ENCODE measurements at places on chromosomes 1 and 21.

GRCh38 chr1:81314513-81315233 lies 486.1 kb upstream of the ADGRL2 start:
- DNase-seq: no peak

GRCh38 chr1:204885790-204886189 lies 15.1 kb downstream of the NFASC start:
- no peak for DNase-seq

- DNase-seq: no peak
These were observed 70.9 kb upstream of the ETS2 start for GRCh38 chr21:38734646-38735365.

DNA sequence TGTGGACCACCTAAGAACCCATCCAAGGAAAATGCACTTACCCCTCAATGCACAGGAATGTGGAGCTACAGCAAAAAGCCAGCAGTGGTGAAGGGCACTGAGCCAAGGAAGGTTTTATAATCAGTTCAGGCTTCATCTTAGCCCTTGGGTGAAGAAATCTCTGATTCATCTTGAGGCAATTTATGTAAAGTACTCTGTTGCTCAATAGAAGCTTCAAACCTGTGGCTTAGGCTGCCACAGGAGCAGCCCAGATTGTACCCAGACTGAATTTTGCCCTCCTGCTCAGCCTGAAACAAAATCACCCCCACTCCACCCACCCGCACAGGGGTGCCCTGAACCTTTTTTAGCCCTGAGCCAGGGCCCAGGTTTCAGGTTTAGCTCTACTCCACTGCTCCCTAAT lies at the start of gene S100A12:
Gene S100A12 (minus strand): TSS at position 111 of the 400 bp plus-strand sequence. CDS start 1,029 bp downstream, outside the sequence.
- no peak for DNase-seq

DNA sequence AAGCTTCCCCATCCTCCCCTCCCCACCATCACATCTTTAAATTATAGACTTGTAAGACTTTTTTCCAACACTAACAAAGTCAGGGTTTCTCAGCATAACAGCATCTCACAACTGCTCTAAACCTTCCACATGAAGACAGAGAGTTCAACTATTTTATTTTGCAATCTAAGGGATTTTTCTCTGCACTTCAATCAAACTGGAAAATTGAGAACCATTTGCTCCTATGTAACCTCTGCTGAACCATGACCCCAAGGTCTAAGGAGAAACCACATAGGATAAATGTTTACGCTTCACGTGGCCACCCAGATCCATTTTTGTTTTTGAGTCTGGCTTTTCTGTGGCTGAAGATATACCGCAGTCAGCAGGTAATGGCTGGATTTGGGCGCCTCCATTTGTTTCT lies 13.2 kb downstream of the ERRFI1 start:
- no peak for DNase-seq

DNA sequence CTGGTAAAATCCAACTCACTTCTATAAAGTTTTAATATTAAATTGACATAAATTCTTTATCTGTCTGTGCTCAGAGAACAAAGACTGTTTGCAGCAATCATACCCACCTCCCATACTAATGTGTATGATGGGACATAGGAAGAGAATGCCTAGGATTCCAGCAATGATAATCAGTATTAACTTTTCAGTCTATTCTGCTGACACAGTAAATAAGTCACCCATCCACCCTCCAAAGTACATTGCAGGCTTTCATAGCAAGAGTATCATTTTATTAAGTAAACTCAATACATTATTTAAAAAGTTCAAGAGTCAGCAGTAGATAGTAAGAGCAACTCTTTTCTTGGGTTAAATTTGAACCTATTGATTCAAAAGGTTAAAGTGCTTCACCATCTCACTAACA lies 8.8 kb downstream of the RBM34 start:
- DNase-seq: no peak

DNA sequence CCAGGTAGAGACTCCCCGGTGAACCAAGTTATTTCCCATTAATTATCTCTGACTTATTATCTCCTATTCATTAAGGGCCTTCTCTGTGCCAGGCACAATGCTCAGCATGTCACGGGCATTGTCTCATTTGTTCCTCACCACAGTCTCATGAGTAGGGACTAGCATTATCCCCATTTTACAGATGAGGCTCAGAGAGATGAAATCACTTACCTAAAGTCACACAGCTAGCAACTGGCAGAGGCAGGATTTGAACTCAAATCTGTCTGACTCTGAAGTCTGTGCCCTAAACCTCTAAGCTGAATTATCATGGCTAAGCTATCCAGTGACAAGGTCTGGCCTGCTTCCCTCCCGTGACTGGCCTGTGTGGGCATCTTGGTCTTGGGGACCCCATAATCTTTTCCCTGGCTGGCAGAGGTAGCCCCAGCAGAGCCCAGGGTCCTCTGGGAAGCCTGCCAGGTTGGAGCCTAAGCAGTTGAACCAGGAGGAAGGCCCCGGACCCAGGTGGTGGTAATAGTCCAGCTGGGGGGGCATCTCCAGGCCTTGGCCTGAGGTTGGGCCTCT lies 4.5 kb downstream of the MAP7D1 start:
- DNase-seq: no peak

- DNase-seq: no peak
These were observed 163.0 kb downstream of the SYT2 start for GRCh38 chr1:202547215-202547614.

GRCh38 chr21:46340998-46341397 lies 17.0 kb downstream of the PCNT start:
- DNase-seq: no peak

GRCh38 chr21:23837564-23837963 lies 1769.7 kb downstream of the MRPL39 start:
- no peak for DNase-seq

DNA sequence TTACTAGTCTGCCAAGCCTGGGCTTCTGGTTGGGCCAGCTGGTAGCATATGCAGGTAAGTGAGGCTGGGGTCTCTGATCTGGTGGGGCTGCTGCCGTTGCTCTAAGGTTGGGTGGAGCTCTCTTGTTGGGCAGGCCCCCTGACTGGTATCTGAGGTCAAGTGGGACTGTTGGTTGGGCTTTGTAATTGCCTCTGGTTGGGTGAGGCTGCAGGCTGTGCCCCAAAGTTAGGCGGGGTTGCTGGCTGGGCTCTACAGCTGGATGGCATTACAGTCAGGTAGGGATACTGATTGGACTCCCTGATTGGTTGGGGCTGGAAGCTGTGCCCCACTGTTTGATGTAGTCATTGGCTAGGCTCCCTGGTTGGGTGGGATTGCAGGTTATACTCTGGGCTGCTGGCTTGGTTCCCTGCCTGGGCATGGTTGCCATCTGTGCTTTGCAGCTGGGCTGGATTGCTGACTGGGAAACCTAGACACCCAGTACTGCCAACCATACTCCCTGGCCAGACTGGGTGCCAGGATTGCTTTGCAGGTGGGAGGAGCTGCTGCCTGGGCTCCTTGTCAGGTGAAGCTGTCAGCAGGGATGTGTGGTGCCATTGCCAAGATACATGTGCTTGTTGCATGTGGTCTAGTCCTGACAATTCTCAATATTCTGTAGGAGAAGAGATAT lies 130.5 kb downstream of the RABGAP1L start:
- DNase-seq: no peak

- DNase-seq: no peak
These were observed 110.8 kb downstream of the KCND3 start for GRCh38 chr1:111878649-111879048.

- no peak for DNase-seq
These were observed 359.8 kb downstream of the DUSP10 start for GRCh38 chr1:221381910-221382623.

DNA sequence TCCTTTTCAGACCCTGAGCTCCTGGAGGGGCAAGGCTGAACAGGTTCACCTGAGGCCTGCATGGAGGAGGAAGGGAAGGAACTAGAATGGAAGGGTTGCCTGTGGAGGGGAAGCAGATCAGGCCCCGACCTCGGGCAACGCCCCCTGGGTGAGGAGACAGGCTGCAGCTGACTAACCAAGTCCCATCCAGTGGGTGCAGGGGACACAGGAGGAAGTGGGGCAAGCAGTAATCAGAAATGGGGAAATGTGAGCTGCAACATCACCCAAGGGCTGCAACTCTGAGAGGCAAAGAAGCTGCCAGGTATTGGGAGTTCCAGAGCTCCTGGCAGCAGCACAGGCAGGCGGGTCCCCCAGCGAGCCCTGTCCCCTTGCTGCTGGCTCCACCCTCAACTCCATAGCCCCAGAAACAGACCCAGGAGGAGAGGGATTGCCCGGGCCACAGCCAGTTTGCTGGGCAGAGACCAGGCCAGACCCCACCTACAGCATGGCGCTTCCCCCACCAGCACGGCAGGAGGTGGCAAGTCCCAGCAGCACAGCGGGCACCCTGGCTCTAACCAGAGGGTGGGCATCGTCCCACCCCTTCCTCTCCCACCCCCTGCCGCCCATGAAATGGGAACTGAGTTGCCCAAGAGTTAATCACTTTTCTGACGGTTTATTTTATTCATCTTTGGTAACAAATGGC lies 38.5 kb downstream of the MRPL37 start:
- DNase-seq: no peak

- DNase-seq: no peak
These were observed 21.5 kb upstream of the HMGB4 start for GRCh38 chr1:33842348-33842747.

DNA sequence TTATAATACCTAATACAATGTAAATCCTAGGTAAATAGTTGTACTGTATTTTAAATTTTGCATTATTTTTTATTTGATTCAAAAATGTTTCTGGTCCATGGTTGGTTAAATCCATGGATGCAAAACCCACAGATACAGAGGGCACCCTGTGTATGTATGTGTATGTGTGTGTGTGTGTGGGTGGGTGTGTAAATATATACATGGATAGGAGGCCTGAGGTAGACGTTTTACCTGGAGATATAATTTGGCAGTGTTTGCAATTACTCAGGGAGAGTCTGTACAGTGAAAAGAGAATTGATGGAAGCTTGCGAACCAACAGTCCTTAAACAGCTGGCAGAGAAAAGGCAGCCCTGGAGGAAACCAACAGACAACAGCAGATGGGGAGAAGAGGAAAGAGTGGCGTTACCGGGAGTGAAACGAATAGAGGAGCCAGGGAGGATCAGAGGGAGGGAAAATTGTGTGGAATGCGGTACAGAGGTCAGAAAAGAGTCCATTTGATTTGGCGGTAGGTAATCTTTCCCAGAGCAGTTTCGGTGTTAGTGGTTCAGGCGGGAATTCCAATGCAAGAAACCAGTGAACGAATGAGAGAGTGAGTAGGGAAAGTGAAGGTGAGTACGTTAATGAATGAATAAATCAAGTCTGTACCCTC lies 47.9 kb upstream of the NBL1 start:
- DNase-seq: no peak

- DNase-seq: no peak
These were observed 21.4 kb upstream of the BMP8A start for GRCh38 chr1:39470040-39470439.

GRCh38 chr1:55044617-55045397 lies 5.5 kb downstream of the PCSK9 start:
- no peak for DNase-seq

DNA sequence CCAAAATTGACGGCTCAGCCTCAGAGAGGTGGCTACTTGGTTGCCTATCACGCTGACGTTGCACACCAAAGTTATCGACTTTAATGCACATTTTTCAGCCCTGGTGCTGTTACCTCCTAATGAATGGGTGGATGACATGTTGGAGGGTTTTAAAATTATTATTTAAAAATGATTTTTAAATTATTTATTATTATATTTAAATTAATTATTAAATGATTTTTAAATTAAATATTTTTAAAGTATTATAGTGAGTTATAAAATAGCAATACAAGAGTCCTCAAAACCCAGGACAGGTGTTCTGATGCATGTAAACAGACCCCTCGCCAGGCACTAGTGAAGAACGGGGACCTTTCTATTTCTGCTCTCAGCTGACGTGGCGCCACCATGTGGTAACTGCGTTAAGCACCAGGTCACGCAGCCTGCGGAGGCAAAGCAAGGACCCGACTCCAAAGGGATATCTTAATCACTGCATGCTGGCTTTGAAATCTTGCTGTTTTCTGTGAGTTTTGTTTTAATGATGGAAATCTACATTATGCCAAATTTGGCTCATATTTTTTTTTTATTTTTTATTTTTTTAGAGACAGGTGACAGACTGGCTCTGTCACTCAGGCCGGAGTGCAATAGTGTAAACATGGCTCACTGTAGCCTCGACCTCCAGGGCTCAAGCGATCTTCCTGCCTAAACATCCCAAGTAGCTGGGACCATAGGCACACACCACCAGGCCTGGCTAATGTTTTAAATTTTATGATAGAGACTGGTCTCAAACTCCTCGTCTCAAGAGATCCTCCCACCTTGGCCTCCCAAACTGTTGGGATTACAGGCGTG lies 22.6 kb downstream of the CASP9 start:
- DNase-seq: peak; percentile 58

DNA sequence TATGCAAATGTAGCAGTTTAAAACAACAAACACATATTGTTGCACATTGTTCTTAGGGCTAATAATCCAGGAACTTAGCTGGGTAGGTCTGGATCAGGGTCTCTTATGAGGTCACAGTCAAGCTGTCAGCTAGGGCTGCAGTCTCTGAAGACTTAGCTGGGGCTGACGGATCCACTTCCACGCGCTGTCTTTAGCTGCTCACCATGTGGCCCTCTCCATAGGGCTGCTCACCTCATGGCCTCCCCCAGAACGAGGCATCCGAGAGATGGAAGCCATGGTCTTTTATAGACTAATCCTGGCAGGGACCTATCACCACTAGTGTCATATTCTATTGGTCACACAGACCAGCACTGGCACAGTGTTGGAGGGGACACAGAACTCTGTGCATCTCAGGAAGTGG lies 8.7 kb upstream of the OXCT2 start:
- no peak for DNase-seq

GRCh38 chr1:22277662-22278061 lies 134.8 kb upstream of the WNT4 start:
- DNase-seq: no peak

DNA sequence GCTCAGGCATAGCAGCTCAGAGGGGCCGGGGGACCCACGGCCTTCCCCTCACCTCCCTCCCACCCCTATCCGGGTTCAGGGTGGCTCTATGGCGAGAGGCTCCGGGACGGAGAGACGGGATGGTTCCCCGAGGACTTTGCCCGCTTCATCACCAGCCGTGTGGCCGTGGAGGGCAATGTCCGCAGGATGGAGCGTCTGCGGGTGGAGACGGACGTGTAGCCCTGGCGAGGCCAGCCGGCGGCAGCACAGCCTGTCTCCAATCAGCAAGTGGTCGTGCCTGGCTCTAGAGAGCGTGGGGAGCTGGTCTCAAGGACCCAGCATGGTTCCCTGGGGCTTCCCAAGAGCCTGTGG lies 25.9 kb downstream of the ARHGEF16 start:
- DNase-seq: no peak

GRCh38 chr1:58753431-58753866 lies 30.4 kb downstream of the JUN start:
- DNase-seq: no peak

- no peak for DNase-seq
These were observed 46.4 kb upstream of the TRABD2B start for GRCh38 chr1:48043622-48044021.
